ENCODE measurements at places on chromosomes 4 and X.

- no peak for DNase-seq
Measured at GRCh38 chr4:156237231-156237630, 283.6 kb upstream of the CTSO start.

- DNase-seq, result no peak
Measured at GRCh38 chrX:11190745-11191510, 79.8 kb downstream of the HCCS start.

DNA sequence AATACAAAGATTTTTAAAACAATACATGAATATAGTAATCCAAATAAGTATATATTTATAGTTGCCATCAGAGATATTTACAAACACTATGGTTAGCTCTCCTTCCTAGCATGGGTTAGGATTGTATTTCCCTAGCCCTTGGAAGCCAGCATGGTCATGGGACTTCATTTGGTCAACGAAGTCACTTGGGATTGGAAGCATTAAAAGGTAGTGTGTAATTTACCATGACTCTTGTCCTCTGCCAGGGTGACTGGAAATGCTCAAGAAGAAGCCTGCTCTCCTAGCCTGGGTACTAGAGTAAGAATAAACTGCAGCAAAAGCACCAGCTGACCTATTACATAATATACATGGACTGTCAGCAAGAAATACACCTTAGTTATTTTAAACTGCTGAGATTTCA lies 102.9 kb downstream of the COL25A1 start:
- DNase-seq, result no peak

GRCh38 chr4:16770710-16771285 lies 127.6 kb downstream of the LDB2 start:
- no peak for DNase-seq

- DNase-seq, result no peak
Measured at GRCh38 chrX:154046031-154046781, 26.5 kb upstream of the IRAK1 start.
